Activated CD4-positive, alpha-beta memory T cell treated with anti-CD3 and anti-CD28 coated beads for 36 hours (primary cell): ENCODE measurements at places on chromosomes 1 and 21. TPM values are rescaled to one million over a fixed set of nuclear protein-coding genes. Genes with fewer than 3 reads are reported as not detected.

HORMAD1 gene
- not detected for total RNA-seq

DNA sequence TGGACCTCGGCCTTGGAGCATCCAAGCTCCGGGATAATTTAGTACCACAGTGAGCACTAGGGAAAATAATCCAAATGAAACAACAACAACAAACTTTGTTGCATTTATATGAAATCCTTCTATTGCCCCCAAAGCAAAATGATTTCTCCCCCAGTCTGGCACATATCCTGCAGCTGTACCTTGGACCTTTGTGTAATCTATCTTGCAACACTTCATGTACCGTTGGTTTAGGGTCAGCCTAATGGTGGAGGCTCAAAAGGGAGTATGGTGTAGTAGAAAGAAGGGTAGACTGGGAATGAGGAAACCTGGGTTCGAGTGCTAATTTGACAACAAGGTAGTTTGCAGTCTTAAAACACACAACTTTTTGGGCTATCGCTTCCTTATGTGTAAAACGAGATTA, 12.1 kb downstream of the GREM2 start:
- DNase-seq: no peak

DNA sequence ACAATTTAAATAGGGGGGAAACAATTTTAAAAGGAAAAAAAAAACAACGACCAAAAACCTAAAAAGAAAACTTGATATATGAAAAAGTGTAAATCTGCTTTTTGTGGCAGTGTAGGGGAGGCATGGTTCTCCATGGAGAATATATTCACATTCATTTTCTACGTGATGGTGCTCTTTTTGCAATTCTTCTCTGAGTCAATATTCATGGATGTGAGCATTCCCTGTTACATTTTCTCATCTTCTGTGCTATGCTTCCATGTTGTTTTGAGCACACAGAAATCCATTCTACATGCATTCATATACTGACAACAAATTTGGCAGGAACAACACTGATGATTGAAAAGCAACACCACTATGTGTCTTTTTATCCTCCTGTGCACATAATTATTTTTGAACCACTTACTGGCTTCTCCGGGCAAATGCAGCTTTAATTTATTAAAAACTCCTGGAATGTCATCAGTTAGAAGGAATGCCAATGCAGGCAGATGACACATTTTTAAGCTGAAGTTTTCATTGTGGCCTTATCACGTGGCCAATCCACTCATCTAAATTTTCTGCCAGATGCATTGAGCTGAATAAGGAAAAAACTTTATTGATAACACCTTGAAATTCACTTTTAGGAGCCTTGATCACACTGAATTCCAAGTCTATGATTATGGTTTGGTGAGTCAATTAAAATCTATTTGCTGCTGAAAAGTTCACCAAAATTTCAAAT, 590.6 kb downstream of the NUF2 start:
- no peak for DNase-seq

GRCh38 chr1:180156631-180157091, 2.0 kb downstream of the QSOX1 start:
- no peak for DNase-seq
